ENCODE measurements at places on chromosomes 1 and 21. TPM values are rescaled to one million over a fixed set of nuclear protein-coding genes. Genes with fewer than 3 reads are reported as not detected.

DNA sequence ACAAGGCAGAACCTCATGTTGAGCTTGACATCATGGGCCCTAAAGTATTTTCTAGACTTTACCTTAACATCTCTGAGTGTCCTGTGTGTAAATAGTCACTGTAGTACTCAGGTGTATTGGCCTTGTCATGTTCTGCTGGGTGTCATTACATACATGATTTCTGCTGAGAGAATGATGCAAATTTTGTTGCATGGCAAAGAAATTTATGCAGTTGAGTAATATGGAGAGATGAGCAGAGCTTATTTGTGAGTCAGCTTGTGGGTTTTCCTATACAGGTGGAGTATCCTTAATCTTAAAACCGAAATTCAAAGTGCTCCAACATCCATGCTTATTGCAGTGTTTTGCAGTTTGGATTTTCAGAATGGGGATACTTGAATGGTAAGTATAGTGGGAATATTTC lies 36.6 kb downstream of the RGL1 start:
- DNase-seq: no peak

GRCh38 chr1:69567652-69568420 lies at the start of gene LRRC7:
LRRC7 (plus strand) TSS chr1:69567922; CDS start chr1:69568640, 718 bp downstream.
- no peak for DNase-seq

DNA sequence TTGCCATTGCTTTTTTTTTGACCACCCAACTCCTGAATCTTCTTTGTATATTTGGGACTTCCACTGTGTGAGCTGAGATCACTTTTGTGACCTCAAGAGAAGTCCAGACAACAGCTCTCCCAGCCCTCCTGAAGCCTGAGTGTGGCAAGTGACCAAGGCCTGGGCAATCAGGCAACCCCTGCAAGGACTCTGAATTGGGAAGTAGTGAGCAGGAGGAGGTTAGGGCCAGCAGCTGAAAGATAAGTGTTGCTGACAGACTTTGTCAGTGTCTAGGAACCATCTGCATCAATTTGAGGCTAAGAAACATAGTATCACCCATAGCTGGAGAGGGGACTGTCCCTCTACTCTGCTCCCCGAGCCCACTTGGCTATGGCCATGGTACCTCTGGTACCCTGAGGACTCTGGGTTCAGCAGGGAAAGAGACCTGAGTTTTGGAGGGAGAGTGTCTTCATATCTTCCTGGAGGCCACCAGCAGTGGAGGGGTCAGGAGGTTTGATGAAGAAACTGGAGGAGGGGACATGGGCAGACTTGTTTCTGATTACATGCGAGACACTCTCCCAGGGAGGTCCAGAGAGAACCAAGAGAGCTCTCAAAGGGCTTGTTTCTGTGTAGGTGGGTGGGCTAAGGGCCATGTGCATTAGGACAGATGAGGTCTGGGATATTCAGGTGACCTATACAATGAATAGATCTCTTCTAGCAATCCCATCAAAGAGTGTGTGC lies 147.0 kb upstream of the DNAH14 start:
- DNase-seq: no peak

Gene FYB2
- not detected for total RNA-seq

Gene CCDC181
- total RNA-seq: not detected

Gene SYT2
- total RNA-seq: not detected
